ENCODE measurements at places on chromosomes 4 and X.

GRCh38 chr4:113141901-113142346 is 92.5 kb downstream of the ANK2 start:
- DNase-seq: no peak

DNA sequence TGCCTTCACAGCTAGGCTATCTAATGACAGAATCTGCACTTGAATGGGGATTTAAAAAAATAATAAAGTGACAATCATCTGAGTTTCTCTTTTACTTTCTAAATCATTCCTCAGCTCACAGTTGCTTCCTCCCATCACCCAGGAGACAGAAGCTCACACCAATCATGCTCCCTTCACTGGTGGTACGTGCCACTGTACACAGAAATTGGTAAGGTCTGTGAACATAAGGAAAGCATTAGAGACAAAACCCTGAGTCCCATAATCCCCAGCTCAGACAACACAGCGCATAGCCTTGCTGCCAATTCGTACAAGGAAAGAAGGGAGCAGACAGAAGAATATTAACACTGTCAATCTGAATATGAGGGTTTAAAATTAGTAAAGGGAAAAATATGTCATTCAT is 133.1 kb downstream of the IDS start:
- no peak for DNase-seq

DNA sequence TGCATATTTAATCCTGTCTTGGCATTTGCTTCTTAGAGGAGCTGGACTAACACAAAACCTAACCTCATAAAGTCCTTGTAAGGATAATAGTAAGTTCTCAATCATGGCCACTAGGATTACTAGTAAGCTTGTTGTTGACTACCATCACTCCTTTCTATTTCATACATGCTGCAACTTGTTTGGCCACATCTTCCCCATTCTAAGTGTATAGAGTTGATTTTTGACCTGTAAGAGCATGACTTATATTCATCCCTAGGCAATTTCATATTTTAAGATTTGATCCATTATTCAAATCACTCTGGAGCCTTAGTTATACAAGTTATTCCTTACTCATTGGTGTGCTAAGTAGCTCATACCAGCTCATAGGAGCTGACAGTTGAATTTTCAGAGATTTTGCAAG is 109.4 kb downstream of the EFHC2 start:
- DNase-seq: no peak

GRCh38 chr4:186825069-186825468 is 101.4 kb upstream of the FAT1 start:
- DNase-seq: no peak

DNA sequence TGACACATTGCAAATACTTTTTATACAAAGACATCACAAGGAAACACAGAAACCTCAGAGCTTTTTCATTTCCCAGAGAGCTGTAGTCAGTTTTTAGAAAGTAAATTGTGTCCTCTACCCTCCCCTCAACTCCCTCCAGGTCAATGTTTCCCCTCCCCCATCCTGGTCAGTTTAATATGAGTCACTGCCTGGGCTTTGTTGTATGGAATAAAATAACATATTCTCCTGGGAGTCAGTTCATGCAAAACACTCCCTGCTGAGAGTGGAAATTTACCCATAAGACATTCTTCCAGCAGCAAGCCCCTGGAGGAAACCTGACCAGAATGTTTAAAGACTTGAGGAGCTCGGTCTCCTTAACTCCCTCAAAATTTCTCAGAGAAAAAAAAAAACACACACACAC is 270.1 kb upstream of the LDB2 start:
- no peak for DNase-seq

DNA sequence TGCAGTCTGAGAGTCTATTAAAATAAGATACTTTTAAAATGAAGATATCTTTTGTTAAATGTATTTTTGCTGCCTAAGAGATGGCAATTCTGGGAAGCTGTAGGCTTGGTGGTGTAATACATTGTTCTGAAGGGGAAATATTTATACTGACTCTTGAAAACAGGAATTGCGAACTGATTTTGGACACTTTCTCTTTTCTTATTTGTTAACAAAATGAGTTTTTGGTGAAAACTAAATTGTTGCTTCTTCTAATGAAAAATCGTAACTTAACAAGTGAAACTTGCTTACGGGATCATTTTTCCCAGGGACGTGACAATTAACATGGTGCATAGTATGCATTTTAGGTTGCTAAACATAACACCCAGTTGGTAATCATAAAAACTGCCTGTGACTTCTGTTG is 71.0 kb downstream of the RAPGEF2 start:
- DNase-seq: no peak

- no peak for DNase-seq
Observed at GRCh38 chrX:33132569-33132968, 78.8 kb downstream of the DMD start.

GRCh38 chr4:63607169-63607872 is 801.9 kb downstream of the TECRL start:
- DNase-seq: no peak

GRCh38 chrX:18039023-18039422 is 177.9 kb upstream of the RAI2 start:
- DNase-seq: no peak

DNA sequence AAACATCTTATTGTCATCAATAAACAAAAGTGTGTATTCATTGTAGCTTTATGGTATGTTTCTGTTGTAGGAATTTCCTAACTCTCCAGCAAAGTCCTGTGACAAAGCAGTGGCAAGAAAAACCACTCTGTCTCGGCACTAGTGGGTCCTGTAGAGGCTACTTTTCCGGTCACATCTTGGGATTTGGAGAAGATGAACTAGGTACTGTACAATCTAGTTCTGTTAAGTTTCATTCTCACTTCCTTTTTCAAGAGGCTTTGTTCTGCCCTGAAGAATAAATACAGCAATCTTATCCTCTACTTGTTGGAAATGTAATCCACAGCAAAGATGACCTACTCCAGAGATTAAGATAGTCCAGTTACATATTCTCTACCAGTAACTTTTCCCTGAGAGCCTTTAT is 69.3 kb downstream of the HHIP start:
- DNase-seq: no peak

DNA sequence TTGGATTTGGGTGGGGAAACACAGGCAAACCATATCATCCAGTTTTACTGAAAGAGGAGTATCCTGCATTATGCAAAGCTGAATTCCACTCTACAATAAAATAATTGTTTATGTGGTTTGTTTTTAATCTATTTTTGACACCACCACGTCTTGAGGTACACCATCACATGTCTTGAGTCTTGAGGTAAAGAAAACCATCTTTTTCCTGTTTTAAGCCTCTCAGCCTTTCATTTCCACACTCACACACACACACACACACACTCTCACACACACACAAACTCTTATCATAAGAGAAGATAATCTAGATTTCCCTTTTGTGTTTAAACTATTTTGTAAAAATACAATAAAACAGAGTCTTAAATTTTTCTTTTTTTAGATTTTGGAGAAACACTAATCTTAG is 32.0 kb downstream of the SPIN3 start:
- DNase-seq: no peak

DNA sequence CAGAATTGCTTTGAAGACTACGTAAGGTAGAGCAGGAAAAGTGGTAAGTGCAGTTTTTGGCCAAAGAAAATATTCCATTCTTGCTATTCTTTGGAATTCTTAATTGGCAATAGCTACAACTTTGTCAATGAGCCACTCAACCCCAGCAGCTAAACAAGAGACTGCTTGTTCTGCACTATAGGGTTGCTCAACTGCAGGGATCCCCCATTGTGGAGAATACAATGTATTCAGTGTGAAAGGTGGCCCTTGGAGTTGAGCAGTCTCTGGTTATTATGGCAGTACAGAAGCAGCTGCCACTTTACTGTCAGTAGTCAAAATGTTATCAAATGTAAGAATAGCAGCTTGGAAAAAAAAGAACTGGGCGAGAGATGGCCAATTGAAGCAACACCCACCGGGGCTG is 808.7 kb downstream of the CENPC start:
- DNase-seq: no peak

- DNase-seq: no peak
Observed at GRCh38 chr4:152998861-152999260, 62.7 kb downstream of the FHDC1 start.

- DNase-seq: no peak
Observed at GRCh38 chr4:4829837-4830236, 29.6 kb upstream of the MSX1 start.

GRCh38 chr4:69057620-69058409 is 38.5 kb upstream of the UGT2B7 start:
- DNase-seq: no peak

DNA sequence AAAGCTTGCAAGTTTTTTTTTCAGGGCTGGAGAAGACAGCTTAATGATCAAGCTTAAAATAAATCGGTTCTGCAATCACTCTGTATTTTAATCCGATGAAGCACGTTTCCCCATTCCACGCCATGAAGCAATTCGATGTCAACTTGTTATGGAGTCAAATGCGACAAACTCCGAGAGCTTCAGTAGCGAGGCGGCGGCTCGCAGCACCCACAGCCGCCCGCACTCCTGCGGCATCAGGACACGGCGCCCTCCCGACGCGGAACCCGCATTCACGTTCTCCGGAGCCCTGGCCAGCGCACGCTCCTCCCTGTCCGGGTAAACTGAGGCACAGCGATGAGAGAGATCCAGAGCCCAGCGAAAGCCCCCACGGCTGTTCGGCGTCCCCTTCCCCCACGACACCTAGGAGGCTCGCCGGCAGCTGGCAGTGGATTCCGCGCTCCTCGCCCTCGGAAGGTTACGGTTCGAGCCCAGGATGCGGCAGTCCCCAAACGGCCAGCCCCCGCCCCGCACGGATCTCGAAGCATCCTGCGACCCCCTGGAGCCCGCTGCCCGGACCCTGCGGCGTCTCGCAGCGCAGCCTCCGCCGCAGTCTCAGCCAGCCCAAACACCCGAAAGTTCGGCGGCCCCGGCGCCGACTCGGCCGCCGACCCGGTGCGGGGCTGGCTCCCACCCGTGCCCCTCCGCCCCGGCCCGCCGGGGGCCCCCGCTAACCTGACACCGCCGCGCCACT is 507 bp downstream of the MFAP3L start:
- peak; percentile 38 for DNase-seq

DNA sequence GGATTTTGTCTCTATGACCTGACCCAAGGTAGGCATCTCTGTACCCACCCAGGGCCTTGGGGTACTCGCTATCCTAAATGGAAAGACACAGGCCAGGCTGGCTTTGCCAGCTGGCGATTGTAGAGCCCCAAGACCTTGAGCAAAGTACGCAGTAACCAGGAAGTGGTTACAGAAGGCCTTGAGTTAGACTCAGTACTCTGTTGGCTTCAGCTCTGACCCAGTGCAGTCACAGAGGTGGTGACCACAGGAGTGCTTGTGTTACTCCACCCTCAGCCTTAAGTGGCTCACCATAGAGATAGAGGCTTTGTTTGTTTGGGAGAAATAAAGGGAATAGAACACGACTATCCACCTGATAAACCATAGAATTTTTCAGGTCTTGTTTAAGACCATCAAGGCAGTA is 880.5 kb upstream of the POU3F4 start:
- no peak for DNase-seq

- no peak for DNase-seq
Observed at GRCh38 chr4:133711817-133712216, 489.8 kb downstream of the PABPC4L start.

DNA sequence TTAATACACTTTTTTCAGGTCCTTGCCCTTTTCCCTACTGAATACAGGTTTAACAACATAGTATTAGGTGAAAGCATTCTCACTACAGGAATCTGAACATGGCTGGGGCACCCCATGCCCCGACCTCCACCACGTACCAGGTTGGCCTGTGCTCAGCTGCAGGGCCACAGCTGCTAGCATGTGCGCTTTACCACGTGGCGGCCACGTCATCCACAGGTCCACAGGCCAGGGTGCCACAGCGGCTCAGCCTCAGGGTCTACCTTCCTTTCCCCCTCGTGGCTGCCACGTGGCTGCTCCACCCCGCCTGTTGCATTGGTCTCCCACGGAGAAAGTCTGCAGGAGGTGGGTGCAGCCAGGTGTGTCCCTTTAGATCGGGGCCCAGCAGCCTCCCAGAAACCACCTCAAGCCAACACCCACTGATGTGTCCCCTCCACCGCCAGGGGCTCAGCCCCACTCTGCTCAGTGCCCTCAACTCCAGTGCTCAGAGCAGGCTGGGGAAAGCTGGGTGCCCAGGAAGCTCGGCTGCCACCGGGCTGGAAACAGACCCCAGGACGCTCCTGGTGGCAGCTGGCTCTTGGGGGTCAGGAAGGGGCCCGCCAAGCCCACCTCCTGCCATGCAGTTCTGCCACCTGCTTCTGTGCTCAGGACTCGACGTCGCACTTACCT is 17.8 kb downstream of the CTBP1 start:
- DNase-seq: no peak

- no peak for DNase-seq
Observed at GRCh38 chr4:146256328-146256727, 42.0 kb downstream of the REELD1 start.

DNA sequence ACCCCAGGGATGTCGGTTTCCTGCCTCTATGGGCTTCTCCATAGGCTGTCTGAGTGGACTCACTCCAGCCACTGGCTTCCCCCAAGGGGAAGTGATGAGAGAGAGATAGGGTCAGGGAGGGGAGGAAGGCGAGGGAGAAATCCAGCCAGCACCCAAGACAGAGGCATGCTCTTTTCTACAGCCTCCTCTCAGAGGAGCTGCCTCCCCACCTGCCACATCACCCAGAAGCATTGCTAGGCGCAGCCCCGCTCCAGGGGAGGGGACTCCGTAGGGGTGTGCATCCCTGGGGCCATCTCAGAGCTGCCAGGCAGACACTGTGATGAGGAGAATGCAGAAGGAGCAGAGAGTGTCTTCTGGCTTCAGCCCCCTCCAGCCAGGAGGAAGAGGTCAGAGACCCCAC is 109.5 kb upstream of the NKX1-1 start:
- no peak for DNase-seq

GRCh38 chr4:89788206-89789072 is 48.5 kb downstream of the SNCA start:
- DNase-seq: no peak

- DNase-seq: no peak
Observed at GRCh38 chrX:82677286-82677685, 830.8 kb upstream of the POU3F4 start.

- DNase-seq: no peak
Observed at GRCh38 chrX:73577361-73577760, 14.4 kb downstream of the CHIC1 start.

DNA sequence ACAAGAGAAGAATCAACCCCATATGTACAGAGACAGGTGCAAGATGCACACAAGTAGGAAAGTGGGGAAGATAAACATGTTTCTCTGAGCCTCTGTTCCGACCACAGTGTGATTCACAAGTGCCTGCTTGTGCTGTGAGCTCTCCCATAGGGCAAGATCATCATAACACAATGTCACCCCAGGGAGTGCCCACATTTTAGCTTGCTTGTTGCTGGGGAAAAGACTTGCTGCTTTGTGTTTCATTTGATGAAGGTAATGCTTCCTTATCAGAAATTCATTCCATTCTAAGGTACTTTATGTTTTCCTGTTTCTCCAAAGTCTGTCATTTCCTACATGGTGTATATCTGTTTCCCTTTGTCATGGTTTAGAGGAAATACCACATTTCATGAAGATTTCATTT is 304.5 kb upstream of the DIPK2B start:
- DNase-seq: no peak

GRCh38 chrX:137194164-137194563 is 160.4 kb upstream of the GPR101 start:
- no peak for DNase-seq

Measured in mesothelial cell of epicardium (in vitro differentiated cells).